ENCODE measurements at places on chromosomes 11 and 22. TPM values are rescaled to one million over a fixed set of nuclear protein-coding genes. Genes with fewer than 3 reads are reported as not detected.

- no peaks in the 10 kb centered on the region for H3K4me1 ChIP-seq
- no peak overlapping the region for H3K4me3 ChIP-seq
- DNase-seq, result no peak
- H3K36me3 ChIP-seq, result no peaks in the 10 kb centered on the region
Observed at GRCh38 chr11:113971506-113972195, 3.3 kb upstream of the HTR3A start.

- no peaks in the 10 kb centered on the region for H3K27me3 ChIP-seq
- H3K4me1 ChIP-seq, result no peaks in the 10 kb centered on the region
- no peak for DNase-seq
- peaks cover 3% of the 10 kb centered on the region for H3K36me3 ChIP-seq
Observed at GRCh38 chr22:21443057-21443734, 24.0 kb upstream of the TMEM191C start.

DNA sequence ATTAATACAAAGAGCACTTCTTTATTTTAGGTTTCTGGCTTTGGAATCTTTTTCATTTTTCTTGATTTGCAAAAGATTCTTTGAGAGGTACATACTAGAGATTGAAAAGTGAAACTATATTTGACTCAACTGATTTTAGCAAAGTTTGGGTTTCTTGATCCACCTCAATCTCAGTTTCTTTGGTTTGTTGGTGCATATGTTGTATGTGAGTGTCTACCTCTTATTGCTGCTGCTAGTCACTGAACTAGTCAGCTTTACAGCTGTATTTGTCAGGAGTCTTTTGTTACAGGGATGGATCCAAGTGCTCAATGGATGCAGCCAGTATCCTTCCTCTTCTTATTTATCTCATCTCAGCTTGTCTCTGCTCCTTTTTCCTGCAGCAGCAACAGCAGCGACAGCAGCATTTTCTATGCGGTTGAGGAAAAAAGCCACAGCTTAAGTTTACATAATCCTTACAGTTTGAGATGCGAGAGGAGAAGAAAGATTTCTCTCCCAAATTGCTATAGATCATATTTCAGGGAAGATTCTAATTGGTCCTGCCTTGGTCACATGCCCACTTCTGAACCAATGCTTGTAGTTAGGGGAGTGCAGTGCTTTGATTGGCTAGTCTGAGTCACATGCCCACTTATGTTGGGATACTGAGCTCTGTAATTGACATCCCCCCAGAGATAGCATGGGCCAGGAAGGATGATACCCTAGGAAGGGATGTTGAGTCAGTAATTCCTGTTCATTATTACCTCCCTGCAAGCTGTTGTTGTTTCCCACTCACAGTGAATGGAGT, 10.0 kb upstream of the ZNRF3 start:
- H3K36me3 ChIP-seq, result no peaks in the 10 kb centered on the region
- H3K27me3 ChIP-seq, result no peaks in the 10 kb centered on the region
- H3K27ac ChIP-seq, result no peak overlapping the region
- DNase-seq, result no peak
- peaks cover 7% of the 10 kb centered on the region for H3K4me1 ChIP-seq

DNA sequence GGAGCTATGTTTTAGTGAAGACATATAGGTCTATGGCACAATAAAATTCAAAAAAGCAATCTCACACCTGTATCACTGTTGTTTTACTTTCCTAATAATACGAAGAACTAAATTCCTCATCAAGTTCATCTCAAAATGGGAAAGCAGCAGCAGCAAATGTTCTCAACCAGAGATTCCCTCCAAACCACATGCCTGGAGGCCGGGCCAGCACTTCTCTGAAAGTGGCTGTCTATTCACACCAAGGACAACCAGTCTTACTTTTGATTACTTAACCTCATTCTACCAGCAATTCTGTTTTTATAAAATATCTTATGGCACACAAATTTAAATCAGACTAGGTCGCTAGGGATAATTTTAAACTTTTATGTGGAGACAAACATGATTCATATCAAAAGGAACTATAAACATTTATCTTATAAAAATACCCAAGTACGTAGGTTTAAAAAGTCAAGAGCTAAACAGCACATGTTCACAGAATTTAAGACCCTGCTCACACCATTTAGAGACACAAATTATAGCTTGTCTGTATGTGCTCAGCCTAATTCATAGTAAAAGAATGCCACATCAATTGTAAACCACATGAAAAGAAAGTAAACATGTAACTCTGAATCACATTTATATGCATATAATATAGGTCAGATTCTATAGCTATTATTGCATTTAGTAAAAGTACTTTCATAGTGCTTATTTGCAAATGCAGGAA, 46.1 kb downstream of the RRAS2 start:
- DNase-seq, result no peak
- H3K4me1 ChIP-seq, result peaks cover 24% of the 10 kb centered on the region
- no peak overlapping the region for H3K4me3 ChIP-seq
- H3K36me3 ChIP-seq, result no peaks in the 10 kb centered on the region

DNA sequence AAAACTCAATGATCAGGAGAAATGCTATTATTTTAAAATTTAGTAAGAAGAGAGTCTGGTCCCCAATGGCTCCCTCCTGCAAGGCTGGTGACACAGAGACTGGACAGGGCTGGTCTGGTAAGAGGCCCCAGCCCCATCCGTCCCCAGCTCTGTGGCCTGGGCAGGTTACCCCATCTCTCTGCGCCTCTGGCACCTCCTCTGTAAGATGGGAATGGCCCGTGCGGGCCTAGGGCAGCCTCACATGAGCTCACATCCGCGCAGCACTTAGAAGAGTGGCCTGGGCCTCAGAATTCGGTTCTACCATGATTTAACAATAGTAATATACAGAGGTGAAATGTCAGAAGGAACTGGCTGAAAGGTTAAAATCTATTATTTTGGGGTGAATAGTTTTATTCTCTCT, 1.2 kb downstream of the APOBEC3F start:
- peaks cover 12% of the 10 kb centered on the region for H3K36me3 ChIP-seq
- H3K4me3 ChIP-seq, result peak overlapping the region; percentile 86
- DNase-seq, result no peak
- H3K27ac ChIP-seq, result peak overlapping the region; percentile 65
- H3K27me3 ChIP-seq, result no peaks in the 10 kb centered on the region
- H3K4me1 ChIP-seq, result peaks cover 20% of the 10 kb centered on the region

Gene ESAM
- 0.39 TPM for total RNA-seq

DNA sequence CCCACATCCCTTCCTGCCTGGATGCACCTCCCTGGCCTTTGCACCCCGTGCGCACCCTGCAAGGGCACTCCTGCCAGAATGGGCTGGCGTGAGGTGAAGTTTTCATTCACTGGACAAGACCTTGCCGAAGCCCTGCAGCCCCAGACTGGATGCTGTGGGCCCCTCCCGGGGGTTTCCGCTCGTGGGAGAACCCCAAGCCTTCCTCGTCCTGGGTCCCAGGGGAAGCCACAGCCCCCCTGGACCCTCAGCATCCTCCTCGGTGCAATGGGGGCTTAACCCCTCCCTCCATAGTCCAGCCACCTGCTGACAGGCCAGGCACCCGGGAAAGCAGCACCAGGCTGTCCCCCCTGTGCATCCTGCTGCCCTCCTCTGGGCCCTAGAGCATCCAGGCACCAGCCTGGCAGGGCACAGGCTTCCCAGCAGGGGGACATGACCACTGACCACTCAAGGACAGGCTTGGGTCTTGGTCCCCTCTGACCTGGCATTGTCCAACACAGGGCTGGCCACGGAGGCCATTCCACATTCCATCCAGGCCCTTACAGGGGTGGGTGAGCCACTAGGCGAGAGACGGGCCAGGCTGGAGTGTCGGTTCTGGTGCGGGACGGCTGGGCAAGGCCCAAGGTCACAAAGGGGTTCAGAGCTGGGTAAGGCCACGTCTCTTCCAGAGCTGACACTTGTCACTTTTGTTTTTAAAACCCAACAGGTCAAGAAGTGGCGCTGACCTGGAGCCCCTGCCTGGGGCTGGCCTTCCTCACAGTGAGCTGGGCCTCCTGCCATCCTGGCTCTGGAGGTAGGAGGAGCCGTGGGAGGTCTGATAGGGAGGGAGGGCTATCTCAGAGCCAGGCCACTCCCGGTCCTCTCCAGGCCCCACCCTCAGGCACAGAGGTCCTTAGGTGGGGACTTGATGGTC, 41.5 kb upstream of the PPARA start:
- no peak for DNase-seq
- H3K4me3 ChIP-seq, result no peak overlapping the region
- H3K36me3 ChIP-seq, result no peaks in the 10 kb centered on the region
- no peaks in the 10 kb centered on the region for H3K27me3 ChIP-seq
- no peak overlapping the region for H3K27ac ChIP-seq

Gene SLC6A5
- not detected for total RNA-seq

Gene RASL10A
- total RNA-seq, result not detected

DNA sequence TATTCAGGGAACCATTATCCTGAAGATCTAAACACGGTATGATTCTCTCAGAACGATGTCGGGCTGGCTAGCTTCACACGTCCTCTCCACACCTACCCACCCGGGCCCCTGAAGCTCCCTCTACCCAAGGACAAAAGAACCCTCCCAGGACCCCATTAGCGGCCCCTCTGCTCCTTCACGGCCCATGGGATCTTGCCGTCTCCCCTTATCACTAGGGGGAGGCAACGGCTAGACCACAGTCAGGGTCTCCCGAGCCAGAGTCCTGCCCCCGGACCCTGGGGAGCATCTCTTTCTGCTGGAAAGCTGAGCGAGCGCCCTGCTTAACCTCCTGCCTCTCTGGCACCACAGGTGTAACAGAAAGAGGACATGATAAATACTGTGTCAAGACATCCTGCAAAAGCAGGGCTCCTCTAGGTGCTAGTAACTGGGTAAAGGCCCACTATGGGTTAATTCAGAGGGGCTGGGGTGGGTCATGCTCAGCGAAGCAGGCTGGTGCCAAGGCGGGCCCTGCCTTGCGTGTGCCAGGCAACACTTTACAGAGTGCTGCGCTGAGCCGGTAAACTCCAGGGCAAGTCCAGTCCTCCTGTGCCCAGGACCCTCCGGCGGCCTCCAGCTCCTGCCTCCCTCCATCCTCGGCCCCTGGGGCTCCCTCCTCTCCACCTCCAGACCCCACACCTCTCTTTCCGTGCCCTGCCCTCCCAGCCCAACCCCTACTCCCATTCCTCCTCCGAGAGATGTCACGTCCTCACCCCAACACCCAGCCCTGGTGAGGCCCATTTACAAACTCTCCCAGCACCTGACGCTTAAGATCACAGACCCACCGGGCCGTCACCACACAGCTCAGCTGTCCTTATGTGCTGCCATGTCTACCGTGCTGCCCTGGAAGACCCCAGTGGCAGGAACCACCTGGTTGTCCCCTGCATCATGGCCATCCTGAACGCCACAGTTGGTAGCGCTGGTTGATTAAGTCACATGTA, 3.0 kb downstream of the TOLLIP start:
- DNase-seq, result no peak
- H3K36me3 ChIP-seq, result peaks cover 16% of the 10 kb centered on the region
- no peak overlapping the region for H3K4me3 ChIP-seq
- H3K27ac ChIP-seq, result no peak overlapping the region
- H3K27me3 ChIP-seq, result no peaks in the 10 kb centered on the region

Gene RASD2
- 0.09 TPM for total RNA-seq

Gene MRGPRE
- total RNA-seq, result not detected

DNA sequence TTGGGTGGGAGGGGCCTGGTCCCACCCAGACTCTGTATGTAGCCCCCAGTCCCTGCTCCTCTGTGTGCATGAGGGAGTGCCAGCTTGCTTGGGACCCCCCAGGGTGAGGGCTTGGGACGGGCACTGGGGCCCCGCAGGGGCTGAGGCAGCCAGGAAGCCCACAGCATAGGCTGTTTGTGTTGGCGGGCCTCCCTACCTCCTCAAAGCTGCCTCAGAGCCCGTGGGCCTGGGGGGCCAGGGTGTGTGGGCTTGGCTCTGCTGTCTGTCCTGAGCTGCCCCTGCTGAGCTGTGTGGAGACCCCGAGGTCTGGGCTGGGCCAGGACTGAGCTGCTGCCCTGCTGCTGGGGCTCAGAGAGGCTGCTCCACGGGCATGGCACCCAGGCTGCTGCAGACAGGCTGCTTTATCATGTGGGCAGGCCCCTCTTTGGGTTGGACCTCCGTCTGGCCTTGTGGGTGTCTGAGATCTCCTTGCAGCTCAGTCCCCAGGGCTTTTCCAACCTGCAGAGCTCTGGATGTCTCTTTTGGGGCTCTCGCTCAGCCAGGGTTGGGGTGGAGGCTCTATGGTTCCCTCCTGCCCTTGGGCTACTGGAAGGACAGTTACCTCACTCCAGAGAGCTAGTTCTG, 3.3 kb downstream of the TSPAN4 start:
- DNase-seq, result no peak
- no peak overlapping the region for H3K4me3 ChIP-seq
- peaks cover 4% of the 10 kb centered on the region for H3K27me3 ChIP-seq
- peaks cover 20% of the 10 kb centered on the region for H3K4me1 ChIP-seq
- no peak overlapping the region for H3K27ac ChIP-seq
- H3K36me3 ChIP-seq, result no peaks in the 10 kb centered on the region

GRCh38 chr22:35629406-35630216, 12.5 kb upstream of the MB start:
- H3K4me3 ChIP-seq, result no peak overlapping the region
- H3K27ac ChIP-seq, result peak overlapping the region; percentile 69
- peaks cover 36% of the 10 kb centered on the region for H3K4me1 ChIP-seq
- no peaks in the 10 kb centered on the region for H3K36me3 ChIP-seq

DNA sequence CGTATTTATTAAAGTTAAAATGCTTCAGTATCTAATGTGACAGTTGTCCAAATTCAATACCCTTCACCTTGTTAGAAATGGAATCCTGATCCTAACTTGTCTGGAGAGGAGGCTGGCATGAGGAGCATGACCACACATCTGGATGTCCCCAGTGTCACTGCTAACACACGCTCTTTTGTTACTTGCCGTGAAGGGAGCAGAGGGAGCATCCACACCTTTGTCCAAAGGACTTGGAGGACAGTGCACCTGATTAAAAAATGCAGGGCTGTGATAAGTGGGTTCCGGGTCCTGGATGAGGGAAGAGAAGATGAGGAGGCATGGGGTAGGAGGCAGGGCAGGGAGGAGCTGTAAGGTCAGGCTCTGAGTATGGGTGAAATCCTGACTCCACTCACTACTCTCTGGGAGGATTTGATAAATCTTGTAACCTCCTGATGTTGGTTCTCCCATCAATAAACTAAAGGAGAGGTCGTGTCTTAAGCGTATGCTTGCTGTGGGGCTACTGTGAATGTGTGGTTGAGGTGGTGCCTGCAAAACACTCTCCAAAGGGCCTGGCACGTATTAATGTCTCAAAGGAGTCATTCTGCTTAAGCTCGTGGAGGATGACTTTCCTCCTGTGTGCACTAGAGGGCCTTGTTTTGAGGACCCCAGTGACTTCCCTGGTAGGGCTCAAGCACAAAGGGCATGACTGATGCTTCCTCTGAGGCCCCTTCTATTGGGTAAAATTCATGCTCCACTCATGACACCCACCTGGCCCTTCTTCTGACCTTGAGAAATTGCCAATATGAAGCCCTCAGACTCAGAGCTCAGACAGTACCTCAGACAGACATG, 16.8 kb upstream of the IGLL5 start:
- H3K27ac ChIP-seq, result no peak overlapping the region

Gene OPCML
- total RNA-seq, result not detected

- no peak overlapping the region for H3K27ac ChIP-seq
- no peak for DNase-seq
- no peaks in the 10 kb centered on the region for H3K27me3 ChIP-seq
- H3K4me3 ChIP-seq, result no peak overlapping the region
- no peaks in the 10 kb centered on the region for H3K4me1 ChIP-seq
- no peaks in the 10 kb centered on the region for H3K36me3 ChIP-seq
Observed at GRCh38 chr11:85316967-85317366, 310.2 kb downstream of the DLG2 start.

Gene RIMBP3B
- total RNA-seq, result 0.41 TPM
